Activated CD8-positive, alpha-beta memory T cell treated with anti-CD3 and anti-CD28 coated beads for 4 hours (primary cell): ENCODE measurements at places on chromosomes 7 and 10.

GRCh38 chr7:24912424-24912823 lies 67.6 kb downstream of the OSBPL3 start:
- no peak for DNase-seq

GRCh38 chr10:120521880-120522279 lies 64.9 kb downstream of the PLPP4 start:
- no peak for DNase-seq

DNA sequence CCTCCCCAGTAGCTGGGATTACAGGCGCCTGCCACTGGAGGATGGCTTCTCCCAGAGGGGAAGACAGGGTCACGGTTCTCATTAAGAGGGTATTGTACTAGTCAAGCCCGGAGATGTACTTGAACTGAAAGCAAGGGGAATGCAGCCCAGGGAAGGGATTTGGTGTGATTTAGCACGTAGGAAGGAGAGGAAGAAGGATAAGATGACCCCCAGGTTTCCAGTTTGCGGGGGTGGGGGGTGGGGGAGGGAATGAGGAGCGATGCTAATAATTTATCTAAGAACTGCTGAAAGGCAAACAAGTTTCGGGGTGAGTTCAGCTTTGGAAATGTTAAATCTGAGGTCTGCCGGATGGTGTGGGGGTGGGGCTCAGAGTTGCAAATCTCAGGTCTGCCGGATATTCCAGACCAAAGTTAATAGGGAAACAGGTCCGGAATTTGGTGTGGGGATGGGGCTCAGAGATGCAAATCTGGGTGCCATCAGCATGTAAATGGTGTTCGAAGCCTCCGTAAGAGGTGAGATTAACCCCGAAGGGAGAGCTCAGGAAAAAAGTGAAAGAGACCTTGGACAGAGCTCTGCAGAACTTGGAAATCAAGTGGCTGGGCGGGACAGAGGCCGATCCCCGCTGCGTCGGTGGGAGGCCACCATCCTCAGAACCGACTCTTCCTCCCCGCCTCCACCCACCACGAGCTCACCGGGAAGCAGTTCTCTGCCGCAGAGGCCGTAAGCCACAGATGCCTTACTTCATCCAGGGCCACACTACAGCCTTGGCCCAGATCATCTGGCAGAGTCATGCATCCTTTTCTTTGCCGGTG lies 1.6 kb upstream of the SEPHS1 start:
- DNase-seq = no peak

DNA sequence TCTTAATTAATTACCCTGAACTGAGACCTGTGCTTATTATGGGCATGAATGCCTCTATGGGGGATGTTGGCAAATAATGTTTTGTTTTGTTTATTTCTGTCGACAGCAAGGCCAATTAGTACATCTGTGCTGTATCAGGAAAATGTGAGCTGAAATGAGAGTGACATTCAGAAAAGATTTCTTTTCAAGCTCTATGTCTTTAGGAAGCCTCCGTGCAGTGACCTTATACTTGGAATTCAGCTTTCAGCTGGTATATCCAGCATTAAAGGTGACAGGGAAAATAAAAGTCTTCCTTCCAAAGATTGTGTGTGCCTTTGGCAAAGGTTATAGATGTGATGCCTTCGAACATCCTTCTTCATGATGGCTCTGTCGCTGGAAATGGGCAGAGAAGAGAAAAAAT lies 1061.1 kb downstream of the SORCS3 start:
- no peak for DNase-seq

- DNase-seq = no peak
These were observed 58.6 kb downstream of the ZMIZ1 start for GRCh38 chr10:79127151-79127961.

DNA sequence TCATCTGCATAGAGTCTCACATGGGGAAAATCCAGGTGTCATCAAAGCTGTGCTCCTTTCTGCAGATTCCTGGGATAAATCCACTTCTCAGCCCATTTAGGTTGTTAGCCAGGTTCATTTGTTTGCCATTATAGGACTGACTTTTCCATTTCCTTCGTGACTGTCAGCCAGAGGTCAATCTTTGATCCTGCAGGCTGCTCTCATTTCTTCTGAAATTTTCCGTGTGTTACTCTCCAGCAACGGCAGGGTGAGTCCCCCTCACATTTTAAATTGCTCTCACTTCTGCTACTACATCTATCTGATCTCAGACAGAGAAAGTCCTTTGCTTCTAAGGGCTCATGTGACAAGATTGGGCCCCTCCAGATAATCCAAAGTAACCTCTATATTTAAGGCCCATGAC lies 150.7 kb upstream of the BET1 start:
- DNase-seq = no peak

DNA sequence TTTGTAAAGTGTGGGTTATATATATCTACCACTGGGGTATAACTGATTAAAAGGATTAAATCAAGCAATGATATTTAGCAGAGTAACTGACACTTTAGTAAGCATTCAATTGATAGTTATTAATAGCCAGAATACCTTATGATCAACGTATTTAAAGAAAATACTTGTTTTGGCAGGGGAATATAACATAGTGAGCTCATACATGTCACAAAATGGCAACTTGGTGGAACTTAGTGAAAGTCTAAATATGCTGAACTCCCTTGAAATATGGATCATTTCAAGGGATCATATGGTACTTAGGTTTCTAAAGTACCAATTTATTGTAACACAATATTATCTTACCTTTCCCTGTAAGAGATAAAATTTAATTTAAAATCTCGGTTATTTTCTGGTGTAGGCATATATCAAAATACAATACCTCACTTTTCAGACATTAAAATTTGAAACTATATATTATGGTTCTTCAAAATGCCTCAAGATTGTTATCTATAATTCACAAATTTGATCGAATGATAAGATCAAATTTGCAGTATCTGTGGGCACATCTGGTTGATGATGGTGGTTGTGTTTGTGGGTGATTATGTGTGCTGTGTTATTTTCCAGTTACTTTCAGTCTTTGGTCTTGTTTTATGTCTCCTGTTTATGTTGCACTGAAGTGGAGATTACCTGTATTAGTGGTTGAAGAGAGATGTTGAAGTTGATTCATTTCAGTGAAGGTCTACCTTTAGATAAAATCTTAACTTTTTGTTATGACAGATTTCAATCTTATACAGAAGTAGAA lies 5.2 kb downstream of the ARL4A start:
- DNase-seq = no peak

- no peak for DNase-seq
These were observed 235.7 kb downstream of the AGMO start for GRCh38 chr7:15326044-15326644.

DNA sequence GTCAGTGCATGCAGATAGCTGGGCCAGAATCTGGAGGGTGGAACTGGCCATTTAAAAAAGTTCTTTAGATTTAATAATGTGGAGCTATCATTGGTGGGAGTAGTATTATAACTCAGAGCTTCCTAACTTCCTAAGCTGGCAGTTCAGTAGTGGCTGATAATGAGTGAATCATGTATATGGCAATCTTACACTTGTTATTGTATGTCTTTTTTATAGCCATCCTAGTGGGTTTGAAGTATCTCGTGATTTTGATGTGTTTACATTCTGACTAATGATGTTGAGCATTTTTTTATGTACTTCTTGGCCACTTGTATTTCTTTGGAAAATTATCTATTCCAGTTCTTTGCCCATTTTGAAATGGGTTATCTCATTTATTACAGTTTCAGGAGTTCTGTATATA lies 15.4 kb downstream of the TFAM start:
- DNase-seq = no peak

DNA sequence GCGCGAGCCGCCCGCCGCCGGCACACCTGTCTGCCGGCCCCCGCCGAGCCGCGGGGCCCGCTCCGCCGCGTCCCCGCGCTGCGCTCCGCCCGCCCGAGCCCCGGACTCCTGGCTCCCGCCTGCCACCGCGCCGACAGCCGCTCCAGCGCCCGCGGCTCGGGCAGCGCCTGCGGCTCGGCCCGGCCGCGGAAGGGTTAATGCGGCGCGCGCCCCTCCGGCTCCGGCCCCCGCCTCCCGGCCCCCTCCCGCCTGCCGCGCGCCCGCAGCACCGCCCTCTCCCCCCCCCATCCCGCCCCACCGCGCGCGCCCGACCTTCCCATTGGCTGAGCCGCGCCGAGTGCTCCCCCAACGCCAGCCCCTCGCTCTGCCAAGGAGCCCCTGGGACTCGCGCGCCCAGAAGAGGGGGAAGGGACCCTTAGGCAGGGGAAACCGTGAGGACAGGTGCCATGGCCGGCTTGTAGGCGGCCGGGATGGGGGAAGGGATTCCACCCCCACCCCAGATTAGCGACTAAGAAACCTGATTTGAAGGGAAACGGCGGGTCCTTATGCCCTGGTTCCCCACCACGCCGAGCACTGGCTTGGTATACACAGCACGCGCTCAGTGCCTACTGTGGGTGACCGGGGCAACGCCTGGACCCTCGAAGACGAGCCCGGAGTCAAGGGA lies at the start of gene KCNH2:
Gene KCNH2, minus strand, starts transcription at position 196 of the 664 bp plus-strand sequence. CDS start 408 bp downstream, outside the sequence.
- DNase-seq = no peak

GRCh38 chr10:10579709-10580108 lies 438.0 kb upstream of the CELF2 start:
- no peak for DNase-seq

GRCh38 chr7:151796091-151796870 lies 80.6 kb downstream of the PRKAG2 start:
- DNase-seq = no peak

DNA sequence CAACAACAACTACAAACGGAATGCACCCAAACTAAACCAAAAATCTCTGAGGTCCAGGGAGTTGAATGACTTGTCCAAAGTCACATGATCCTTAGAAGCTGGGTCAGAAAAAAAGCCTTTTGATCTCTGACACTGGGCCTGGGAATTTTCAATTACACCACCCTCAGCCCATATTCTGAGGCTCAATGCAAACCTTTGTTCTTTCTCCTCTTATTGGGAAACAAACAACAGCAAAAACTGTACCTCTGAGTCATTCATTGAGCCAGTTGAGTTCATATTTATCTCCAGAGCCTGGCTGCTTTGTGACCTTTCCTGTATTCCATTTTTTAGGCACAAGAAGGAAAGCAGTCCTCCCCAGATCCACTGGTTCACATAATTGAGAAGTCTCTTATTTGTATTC lies 51.2 kb upstream of the SORCS1 start:
- no peak for DNase-seq

DNA sequence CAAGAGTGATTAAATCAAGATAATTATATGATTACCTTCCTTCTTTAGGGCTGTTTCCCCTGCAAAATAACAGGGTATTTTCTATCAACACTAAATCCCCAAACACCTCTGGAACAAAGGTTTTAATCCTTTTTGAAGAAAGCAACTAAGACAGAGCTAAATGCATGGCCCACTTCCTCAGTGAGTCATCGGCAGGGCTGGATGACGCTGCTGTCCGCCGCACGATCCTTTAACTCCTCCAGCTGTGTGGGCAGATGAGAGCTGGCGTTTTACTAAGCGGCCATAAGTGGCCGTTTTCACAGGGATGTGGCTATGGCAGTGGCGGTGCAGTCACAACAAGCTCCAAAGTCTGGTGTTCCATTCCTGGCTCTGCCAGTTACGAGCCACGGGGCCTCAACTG lies 76.0 kb upstream of the C1QL3 start:
- no peak for DNase-seq

DNA sequence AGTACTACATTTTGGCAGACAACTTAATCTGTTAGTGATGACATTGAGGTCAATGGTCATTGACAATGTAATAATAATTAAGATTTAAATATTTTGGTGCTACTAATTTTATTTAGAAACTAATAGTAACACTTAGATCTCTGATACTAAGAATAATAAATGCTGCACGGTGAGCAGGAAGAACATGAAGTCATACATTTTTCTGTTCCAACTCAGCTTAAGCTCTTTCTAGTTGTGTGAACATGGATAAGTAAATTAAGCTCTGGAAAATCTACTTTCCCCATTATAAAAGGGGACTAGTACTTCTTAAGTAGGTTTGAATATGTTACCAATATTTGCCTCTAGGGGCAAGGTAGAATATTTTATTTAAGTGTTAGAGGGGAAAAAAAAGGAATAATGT lies 65.9 kb upstream of the MEOX2 start:
- no peak for DNase-seq

GRCh38 chr10:62496925-62497324 lies 122.8 kb downstream of the ZNF365 start:
- no peak for DNase-seq

GRCh38 chr7:99997545-99998137 lies 17.8 kb upstream of the ZKSCAN1 start:
- DNase-seq = peak; percentile 41

- DNase-seq = no peak
These were observed 5.3 kb upstream of the DHTKD1 start for GRCh38 chr10:12063483-12063818.
